ENCODE measurements at places on chromosomes 11 and 22.
A peak's percentile ranks its signal among the peaks of the same experiment; 100 is the strongest.

DNA sequence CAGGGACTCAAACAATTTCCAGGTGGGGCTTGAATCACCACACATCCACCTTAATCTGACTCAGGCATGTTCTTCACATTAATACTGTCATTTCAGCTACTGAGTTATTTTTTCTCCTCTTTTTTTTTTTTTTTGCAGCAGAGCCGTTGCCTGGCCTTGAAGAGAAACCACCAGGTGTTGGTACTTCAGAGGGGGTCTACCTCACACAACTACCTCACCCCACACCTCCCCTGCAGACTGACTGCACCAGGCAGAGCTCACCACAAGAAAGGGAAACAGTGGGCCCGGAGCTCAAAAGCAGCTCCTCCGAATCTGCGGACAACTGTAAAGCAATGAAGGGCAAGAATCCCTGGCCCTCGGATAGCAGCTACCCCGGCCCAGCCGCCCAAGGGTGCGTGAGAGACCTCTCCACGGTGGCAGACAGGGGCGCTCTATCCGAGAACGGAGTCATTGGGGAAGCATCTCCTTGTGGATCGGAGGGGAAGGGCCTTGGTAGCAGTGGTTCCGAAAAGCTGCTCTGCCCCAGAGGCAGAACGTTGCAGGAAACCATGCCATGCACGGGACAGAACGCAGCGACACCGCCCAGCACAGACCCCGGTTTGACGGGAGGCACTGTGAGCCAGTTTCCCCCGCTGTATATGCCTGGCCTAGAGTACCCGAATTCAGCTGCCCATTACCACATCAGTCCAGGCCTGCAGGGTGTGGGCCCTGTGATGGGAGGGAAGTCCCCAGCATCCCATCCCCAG, 15.1 kb upstream of the SLC25A18 start:
- no peak for DNase-seq

DNA sequence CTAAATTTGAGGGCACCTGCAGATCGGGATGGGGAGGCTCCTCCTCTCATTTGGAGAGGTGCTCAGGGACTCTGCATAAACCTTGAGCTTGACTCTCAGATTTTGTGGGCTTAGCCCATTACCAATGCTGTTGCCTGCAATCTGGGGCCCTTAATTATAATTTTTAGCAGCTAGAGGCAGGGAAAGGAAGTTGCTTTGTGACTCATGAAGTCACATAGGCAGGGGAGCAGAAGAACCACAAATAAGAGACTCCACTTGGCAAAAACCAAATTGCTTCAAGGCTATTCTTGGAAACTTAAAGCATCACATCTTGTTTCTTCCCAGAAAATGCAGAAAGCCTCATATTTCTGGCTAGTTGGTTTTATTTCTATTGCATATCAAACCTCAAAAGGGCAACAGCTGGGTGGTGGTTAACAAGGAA, 46.9 kb downstream of the MICAL2 start:
- peak; percentile 16 for DNase-seq

GRCh38 chr11:112784323-112785073, 176.7 kb upstream of the NCAM1 start:
- peak; percentile 89 for DNase-seq

GRCh38 chr11:114145166-114145775, 85.8 kb downstream of the ZBTB16 start:
- DNase-seq: no peak

Data from right hindlimb (tissue), 1 donor.